ENCODE measurements at places on chromosomes 6 and 20.

DNA sequence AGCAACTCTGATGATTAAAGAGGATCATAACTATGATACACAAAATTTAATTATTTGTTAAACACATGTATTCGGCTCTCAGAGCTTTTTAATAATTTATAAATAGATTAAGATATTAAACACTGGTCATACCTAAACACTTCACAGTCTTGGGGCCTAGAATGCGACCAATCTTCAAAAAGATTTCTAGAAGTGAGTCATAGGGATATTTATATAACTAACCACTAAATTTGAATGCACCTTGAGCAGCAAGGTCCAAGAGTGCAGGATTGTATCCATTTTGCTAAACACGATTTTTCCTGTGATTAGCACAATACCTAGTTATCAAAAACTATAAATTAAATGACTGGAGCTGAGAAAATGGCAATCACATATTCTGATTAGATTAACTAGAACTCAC, 709.3 kb downstream of the EPHA7 start:
- no peak for DNase-seq

DNA sequence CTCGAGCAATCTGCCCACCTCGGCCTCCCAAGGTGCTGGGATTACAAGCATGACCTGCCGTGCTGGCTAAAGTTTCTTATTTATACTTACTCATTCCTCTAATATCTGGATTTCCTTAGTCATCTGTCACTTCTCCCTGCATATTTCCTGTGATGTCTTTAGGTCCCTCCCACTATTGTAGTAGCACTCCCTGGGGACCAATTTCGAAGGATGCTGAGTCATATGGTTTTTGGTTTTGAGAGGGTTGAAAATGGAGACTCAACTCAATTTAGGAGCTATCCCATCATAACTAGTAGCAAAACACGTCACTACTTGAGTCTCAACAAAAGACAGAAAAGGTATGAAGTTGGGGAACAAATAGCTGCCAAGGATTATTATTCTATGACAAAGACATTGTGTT, 20.2 kb downstream of the MCUR1 start:
- no peak for DNase-seq

DNA sequence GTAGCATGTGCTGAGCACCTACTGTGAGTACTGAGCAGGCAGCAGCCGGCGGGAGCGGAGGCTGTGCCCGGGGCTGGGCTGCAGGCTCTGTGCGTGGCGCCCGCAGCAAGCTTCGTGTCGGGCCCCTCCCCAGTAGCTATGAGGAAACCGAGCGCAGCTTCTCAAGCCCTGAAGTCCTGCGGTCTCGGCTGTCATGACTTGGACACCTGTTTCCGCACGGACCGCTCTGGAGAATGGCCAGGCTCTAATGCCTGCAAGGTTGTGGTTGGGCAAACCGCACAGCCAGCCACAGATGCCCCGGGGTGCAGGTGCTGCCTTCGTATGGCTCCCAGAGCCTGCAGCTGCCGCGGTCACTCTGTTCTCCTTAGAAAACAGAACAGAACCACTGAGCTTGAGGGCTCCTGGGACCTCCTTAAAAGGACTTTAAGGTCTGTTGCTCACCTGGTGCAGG, 33.7 kb downstream of the PYGB start:
- no peak for DNase-seq

DNA sequence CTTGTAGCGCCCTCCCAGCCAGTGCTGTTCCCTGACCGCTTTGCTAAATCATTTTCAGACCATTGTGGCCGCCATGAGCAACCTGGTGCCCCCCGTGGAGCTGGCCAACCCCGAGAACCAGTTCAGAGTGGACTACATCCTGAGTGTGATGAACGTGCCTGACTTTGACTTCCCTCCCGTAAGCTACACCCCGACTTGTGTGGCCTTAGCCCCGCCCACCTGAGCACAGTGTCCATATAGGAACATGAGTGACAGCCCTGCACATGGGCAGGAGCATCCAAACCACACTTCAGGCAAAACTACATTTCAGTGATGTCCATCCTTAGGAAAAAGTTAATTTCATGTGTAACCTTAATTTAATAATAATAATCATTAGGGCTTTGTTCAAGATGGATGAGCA, 51.1 kb downstream of the GNAS start:
- DNase-seq = no peak

DNA sequence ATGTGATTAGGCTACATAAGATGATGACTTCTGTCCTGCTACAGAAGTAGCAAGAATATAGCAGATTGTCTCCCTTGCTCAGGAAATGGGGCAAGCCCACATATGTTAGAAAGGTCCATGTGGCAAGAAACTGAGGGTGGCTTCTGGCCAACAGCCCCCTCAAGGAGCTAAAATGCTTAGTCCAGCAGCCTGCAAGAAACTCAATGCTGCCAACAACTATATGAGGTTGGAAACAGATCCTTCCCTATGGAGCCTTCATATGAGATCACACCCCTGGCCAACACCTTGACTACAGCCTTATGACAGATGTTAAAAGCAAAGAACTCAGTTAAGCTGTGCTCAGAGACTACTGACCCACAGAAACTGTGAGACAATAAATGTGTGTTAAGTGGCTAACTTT, 22.1 kb downstream of the PTPRT start:
- no peak for DNase-seq

- DNase-seq = no peak
These were observed 60.7 kb downstream of the EYA4 start for GRCh38 chr6:133301835-133302234.

DNA sequence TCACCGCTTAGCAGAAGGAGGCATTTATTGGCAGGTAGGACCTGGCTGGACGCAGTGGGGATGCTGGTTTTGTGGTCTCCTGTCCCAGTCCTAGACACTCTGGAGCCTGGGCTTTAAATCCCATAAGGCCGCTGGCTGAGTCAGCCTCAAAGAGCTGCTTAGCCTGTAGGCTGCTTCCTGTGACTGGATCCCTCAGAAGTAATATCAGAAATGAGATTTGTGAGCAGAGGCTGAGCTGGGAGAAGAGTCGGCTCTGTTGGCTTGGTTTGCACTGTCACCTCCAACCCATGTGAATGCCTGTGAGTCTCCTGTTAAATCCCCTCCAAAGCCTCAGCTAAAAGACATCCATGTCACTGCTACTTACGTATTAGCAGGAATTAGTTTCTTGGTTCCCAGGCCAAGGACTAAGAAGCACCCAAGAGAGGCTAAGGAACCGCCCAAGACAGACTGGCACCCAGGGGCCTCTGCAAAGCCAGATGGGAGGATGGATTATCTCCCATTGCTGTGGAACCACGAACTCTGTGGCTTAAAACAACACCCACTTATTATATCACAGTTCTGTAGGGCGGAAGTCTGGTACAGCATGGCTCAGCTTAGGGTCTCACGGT, 289.4 kb downstream of the CDC5L start:
- no peak for DNase-seq

DNA sequence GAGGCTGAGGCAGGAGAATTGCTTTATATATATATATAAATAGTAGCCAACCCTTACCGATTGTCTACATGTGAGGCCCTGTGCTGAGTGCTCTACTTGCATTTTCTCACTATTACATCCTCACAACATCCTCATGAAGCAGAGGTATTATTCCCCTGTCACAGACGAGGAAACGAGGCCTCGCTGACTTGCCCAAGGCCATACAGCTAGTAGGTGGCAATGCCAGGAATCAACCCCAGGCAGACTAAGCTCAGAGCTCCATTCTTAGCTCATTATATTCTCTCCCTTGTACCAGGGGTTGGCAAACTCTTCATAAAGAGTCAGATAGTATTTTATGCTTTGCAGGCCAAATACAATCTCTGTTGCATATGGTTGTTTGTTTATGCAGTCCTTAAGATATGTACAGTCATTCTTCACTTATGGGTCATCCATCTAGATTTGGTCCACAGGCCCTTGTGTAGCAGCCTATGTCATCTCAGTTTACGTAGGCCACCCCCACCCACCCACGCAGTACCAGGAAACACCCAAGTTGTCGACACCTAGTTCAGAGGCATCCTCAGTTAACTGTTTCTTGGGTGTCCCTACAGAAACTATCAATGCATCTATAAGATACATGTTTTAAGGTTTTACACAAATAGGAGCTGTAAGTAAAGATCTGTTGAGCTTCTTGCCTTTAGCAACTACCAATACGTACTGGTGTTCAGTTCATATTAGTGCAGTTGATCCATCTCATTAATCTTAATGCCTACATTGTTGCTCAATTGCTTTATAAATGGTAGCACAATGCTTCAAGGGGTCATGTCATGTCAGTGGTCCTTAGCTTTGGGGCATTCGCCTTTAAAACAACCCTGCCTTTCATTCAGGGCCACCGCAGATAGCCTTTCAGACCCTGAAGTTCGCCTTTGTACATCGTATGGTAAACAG, 3.0 kb downstream of the CASS4 start:
- no peak for DNase-seq

DNA sequence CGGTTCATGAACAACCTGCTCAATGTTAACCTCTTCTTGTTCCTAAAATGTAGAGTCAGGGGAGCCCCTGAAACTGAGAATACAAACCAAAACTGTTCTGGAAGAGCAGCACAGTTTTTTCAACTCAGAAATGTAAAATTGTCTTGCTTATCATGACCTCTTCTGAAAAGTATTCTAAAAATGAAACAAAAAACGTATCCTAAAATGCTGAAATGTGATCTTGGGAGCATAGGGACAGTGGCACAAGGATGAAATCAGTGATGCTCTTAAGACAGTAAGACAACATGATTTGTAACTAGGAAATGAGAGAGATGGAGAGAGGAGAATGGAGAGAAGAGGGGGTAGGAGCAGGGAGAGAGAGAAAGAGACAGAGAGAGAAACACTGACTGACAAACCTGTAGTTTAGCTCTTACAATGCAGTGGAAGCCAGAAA, 27.5 kb downstream of the NCOA7 start:
- DNase-seq = no peak

GRCh38 chr20:58447511-58448391, 58.7 kb downstream of the VAPB start:
- peak; percentile 89 for DNase-seq

DNA sequence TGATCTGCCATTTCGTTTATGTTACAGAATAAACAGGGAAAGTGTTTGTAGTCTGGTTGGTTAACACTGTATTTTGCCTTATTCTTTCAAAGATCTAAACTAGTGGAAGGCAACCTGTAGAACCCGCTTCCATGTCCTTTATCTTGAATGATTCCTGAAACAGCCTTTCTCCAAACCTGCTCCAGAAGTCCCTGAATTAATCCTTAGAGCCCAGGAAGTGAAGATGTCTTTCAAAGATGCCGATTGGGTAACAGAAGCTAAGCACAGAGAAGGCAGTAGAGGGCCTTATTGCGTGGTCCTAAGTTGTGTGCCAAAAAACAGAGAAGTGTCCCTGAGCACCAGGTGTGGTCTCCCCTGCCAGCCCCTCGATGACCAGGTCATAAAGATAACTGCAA, 19.2 kb upstream of the ZSCAN16 start:
- peak; percentile 3 for DNase-seq

- no peak for DNase-seq
These were observed 17.2 kb downstream of the ENPP3 start for GRCh38 chr6:131654326-131654725.

- DNase-seq = no peak
These were observed 347.5 kb upstream of the SOX4 start for GRCh38 chr6:21246075-21246474.

- DNase-seq = no peak
These were observed 34.7 kb upstream of the ERVFRD-1 start for GRCh38 chr6:11146117-11146826.

DNA sequence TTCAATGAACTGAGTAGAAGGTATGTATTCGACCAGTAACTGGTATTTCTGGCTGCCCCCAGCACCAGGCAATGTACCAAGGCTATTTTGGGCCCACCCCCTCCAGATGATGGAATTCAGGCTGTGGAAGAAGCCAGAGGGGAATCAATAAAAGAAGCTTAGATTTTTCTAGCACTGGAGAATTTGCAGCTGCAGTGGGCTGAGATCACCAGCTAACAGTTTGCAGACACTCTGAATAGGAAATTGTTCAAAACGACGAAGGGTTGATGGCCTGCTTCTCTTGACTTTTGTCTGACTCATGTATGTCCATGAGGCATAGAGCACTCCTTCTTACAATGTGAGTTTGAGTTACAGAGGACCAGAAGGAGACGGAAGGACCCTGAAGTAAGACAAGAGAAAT, 32.4 kb upstream of the FBXO9 start:
- no peak for DNase-seq

DNA sequence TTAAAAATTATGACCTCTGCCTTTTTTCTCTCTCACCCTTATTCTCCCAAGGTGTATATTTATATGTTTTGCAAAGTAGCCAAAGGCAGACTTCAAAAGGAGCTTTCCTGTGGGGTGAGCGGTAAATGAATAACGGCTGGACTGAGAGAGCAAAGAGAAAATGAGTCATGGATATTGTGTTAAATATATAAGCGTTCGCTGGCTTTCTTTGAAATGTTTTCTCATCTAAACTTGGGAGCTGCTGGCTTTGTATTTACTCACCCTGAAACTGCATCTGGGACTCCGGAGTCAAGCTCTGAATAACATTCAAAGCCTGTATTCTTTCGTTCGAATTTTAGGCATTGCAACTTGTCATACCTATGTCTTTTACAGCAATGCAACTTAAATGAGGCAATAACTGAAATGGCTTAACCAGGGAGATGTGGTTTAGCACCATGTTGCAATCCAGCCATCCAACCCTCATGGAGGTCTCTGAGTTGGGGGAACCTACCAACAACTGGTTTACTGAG, 32.0 kb downstream of the ATXN1 start:
- no peak for DNase-seq

DNA sequence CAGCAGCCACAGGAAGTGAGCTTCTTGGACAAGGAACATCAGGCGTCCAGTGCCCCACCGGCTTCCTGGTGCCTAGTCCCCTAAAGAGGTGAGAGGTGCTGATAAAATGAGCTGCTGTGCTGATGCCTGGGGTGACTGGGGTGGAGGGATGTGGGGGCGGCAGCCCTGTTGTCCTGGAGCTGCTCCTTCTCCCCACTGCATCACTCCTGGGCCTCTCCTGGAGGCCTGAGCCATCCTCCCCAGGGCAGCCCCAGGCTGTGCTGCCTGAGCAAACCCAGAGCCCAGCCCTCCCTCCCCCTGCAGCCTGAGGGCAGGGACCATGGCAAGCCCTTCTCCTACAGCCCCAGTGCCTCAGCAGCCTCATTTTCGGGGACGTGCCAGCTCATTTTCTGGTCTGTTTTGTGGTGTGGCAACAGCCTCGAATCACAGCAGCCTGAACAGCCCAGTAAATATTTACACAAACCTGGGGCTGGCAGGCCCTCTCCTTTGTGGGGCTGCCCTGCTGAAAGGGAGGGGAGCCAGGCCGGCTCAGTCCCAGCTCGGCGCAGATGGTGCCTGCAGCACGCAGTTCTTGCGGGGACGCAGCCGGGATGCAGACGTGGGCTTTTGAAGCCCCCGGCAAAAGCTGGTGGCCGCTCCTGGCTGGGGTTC, 259.9 kb downstream of the DLL1 start:
- no peak for DNase-seq

DNA sequence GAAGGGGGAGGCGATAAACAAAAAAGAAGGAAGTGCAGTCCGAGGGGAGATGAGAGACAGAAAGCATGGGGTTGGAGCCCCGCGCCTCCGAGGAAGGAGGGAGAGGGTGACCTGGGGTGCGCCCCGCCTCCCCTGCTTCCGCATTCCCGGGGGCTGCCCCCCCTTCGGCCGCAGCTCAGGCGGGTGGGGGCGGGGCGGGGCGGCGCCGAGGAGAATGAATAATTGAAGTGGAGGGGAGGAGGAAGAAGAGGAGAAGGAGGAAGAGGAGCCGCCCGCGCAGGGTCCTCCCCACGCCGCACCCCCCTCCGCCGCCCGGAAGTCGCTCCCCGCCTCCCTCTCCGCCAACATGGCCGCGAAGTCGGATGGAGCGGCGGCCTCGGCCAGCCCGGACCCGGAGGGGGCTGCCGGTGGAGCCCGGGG, at the start of gene XKR7:
Gene XKR7, plus strand, starts transcription at position 322 of the 420 bp plus-strand sequence. Its CDS starts 25 bp downstream, at position 347.
- DNase-seq = peak; percentile 65

GRCh38 chr6:153804755-153805330, 234.2 kb upstream of the OPRM1 start:
- no peak for DNase-seq

Data from SK-N-DZ (cell line).